NCI-H1092 (cell line): ENCODE measurements at places on chromosomes 6 and 20.
A peak's percentile ranks its signal among the peaks of the same experiment; 100 is the strongest.

DNA sequence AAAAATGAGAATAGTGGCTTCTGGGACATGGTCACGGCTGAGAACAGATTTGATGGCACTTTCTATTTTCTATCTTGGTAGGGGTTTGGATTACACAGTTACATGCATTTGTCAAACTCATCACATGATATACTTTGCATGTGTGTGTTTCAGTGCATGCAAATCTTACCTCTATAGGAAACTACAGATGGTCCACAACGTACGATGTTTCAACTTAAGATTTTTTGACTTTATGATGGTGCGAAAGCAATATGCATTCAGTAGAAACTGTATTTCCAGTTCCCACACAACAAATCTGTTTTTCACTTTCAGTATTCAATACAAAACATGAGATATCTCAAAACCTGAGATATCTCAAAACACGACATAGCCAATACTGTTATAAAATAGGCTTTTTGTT lies 231.8 kb upstream of the SPTLC3 start:
- DNase-seq = no peak

DNA sequence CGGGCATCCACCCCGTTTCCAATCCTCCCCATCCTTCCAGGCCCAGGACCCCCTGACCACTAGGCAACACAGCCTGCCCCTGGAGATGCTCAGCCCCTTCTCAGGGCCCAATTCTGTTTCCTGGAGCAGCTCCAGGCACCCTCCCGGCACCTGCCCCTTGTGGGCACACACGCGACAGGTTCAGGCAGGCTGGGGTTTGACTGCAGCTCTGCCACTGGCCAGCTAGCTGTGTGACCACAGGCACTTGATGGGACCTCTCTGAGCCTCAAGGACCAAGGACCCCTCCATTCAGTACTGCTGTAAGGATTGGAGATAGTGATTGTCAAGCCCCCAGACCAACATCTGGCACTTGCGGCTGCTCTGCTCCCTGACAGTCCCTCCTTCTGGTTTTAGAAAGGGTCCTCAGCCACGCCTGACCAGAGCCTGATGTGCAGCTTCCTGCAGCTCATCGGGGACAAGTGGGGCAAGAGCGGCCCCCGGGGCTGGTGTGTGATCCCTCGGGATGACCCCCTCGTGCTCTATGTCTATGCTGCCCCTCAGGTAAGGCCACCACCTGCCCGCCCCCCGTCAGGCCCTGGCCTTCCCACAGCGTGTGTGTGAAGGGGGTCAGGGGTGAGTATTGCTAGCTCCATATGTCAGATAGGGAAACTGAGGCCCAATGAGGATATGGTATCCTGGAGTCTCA lies 21.7 kb downstream of the FGD2 start:
- DNase-seq = no peak

- DNase-seq = no peak
These were observed 47.3 kb downstream of the ZFAND3 start for GRCh38 chr6:37866590-37867507.

DNA sequence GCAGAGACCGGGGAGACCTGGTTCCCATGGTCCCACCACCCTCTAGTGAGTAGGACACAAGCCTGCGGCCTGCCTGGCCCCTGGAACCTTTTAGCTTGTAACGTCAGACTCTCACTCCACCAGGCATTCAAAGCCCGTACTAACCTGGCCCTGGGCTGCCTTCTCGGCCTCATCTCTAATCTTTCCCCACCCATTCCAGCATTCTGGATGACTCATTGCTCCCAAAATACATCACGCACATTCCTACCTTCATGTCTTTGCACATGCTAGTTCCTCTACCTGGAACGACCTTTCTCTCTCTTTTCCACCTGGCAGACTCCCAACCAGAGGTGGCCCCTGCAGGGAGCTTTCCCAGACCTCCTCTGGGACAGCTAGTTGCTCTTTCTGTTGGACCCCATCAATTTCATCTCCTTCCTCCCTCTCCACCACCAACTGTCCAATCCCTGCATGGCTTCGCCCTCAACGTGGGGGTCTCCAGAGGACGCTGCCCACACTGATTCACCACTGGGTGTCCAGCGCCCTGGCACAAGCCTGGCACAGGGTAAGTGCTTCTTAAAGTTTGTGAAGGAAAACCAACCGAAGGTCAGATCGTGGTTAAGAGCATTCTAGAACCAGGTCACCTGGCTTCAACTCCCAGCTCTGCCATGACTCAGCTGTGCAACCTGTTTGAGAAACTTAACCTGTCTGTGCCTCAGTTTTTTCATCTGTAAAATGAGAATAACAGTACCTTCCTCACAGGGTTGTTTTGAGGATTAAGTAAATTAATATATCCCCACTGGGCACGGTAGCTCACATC lies 35.2 kb downstream of the JPH2 start:
- DNase-seq = no peak

DNA sequence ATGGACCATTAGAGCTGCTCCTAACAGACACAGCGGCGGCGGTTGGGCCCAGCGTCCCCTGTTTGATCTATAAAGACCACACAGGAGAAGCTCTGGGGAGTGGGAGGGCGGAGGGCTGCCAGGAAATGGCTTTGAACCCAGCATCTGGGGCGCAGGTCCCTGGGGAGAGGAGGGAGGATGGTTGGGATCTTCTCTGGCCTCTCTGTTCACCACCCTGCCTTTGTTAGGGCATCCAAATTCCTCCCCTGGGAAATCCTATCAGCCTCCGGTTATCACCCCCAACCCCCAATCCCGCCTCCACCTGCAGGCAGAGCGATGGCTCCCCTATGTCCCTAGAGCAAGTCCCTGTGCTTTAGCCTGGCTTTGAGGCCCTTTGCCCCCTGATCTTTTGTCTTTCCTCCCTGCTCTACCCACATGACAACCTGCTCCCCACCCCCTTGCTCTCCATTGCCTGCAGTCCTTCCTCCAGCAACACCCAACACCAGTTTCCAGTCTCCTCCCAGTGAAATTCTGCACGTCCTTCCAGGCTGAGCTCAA lies 7.1 kb downstream of the XKR7 start:
- DNase-seq = peak; percentile 29

DNA sequence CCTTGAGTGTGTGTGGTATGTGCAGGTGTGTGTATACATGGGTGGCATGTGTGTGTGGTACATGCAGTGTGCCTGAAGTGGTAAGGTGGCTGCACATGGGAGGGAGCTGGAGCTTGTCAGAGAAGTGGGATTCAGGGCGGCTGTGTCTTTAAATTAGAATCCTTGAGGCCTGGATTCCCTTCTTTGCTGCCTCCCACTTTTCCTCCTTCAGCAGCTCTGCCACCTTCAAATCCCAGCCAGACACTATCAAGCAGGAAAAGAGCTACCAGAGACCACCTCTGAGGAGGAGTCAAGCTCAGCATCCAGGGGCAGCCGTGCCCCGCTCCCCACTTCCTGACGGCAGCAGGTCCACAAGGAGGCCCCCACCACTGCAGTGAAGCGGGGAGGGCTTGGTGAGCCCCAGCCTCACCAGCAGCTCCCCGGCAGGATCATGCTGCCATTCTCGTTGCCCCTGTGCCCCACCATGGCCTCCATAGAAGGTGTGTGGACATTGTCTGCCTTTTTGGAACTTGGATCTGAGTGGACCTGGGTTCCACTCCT lies 131.0 kb upstream of the MLN start:
- DNase-seq = no peak

DNA sequence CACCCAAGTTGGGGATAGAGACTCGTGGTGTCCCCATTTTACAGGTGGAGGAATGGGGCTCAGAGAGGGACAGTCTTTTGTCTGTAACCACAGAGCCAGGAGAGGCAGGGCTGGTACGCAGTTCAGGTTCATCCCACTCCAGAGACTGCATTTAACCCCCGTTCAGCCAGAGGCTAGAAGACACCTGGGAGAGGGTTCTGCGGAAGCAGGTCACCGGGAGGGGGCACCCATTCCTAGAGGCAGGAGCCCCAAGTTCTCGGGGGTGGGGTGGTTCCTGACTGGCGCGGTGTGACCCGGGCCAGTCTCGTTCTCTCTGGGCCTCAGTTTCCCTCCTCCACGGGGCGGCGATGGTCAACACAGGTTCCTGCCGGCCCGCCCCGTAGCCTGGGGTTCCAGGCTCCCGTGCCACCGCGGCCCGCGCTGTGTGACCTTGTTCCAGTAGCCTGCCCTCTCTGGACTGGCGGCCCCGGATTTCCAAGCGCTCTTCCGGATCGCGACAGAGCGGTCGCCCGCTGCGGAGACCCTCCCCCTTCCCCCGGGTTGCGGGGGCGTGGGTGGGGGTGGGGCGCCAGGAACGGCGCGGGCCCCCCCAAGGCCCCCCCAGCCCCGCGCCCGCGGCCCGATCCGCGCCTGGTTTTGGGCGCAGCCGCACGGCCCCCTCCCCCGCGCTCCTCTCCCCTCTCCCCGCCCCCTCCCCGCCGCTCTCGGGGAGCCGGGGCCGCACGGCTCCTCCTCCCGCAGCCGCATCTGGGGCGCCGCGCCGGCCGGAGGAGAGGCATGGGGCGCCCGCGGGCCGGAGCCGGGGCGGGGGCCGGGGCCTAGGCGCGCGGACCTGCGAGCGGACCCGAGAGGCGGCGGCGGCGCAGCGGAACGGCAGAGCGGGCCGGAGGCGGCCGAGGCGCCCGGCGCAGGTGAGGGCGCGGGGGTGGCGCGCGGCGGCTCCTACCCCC lies at the start of gene DLGAP4:
TSS of gene DLGAP4 (plus strand) at position 738 of the 950 bp plus-strand sequence. CDS start 125,379 bp downstream, outside the sequence.
- DNase-seq = no peak

GRCh38 chr6:70666706-70667105 lies 977 bp upstream of the SMAP1 start:
- no peak for DNase-seq

DNA sequence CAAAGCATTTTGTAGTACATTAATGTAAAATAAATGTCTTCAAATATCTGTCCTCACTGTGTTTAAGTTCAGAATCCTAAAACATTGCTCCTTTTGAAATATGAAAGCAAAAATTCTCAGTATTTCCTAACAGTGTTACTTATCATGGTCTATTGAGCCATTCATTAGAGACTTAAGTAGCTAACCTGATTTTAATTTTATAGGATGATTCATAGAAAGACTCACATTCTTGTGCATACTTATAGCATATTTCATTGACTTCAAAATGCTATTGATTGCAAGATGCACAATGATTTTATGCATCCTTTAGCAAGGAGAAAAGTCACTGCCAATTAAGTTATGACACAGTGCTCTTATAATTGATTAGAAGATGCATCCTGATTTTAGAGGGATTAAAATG lies 85.7 kb downstream of the HIVEP1 start:
- DNase-seq = no peak

- no peak for DNase-seq
These were observed 41.2 kb upstream of the BHLHE23 start for GRCh38 chr20:63047946-63048345.

- no peak for DNase-seq
These were observed 484.3 kb upstream of the JAG1 start for GRCh38 chr20:11158146-11158545.

- no peak for DNase-seq
These were observed 22.8 kb upstream of the KHDC1 start for GRCh38 chr6:73285674-73286283.

GRCh38 chr6:24836109-24836508 lies 37.4 kb upstream of the ARMH2 start:
- no peak for DNase-seq

- no peak for DNase-seq
These were observed 42.5 kb downstream of the TNFAIP3 start for GRCh38 chr6:137909533-137909932.

DNA sequence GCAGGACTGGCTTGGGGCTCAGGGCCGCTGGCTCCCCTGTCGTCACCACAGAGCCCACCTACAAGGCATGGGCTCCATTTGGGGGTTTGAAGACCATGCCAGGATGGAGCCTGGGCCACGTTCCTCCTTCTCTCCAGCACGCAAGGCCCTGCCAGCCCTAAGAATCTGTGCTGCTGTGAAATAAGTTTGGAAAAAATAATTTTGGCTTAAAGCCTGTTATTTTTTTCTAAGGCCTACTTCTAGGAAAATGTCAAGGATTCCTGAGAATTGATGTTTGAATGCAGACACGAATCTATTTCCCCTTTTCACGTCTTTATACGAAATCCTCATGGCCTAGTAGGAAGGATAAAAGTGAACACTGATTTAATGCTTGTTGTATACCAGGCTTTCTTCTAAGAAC lies 107.5 kb downstream of the LRFN2 start:
- DNase-seq = no peak

DNA sequence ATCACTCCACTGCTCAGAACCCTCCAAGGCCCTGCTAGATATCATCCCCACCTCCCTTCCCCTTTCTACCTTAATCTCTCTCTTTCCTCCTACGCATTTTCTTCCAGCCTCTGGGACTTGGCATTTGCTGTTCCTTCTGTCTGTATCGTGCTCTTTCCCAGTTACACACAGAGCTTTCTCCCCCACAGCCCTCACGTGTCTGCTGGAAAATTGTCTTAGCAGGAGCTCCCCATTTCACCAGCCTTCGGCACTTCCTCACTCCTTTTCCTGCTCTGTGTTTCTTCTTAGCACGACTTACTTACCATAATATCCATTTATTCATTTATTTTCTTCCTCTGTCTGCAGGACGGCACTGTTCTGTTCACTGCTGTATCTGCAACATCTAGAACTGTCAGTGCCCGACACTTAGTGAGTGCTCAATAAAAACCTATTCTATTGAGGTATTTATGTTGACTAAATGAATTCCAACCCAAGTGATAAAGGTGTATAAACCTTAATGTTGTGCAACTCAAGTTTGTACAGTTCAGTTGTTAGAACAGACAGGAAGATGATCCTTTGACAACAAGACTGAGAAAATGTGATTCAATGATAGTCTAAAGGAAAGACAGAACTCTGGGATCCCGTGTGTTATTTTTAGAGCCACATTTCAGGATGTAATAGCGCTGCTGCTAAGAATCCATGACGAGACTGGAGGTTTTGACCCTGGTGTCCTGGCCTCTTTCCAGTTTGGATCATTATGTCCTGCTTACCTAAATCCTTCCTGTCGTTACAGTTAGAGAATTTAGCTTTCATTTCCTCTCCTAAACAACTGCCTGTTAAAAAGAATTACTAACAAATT lies 170.1 kb upstream of the LAMP5 start:
- DNase-seq = no peak

DNA sequence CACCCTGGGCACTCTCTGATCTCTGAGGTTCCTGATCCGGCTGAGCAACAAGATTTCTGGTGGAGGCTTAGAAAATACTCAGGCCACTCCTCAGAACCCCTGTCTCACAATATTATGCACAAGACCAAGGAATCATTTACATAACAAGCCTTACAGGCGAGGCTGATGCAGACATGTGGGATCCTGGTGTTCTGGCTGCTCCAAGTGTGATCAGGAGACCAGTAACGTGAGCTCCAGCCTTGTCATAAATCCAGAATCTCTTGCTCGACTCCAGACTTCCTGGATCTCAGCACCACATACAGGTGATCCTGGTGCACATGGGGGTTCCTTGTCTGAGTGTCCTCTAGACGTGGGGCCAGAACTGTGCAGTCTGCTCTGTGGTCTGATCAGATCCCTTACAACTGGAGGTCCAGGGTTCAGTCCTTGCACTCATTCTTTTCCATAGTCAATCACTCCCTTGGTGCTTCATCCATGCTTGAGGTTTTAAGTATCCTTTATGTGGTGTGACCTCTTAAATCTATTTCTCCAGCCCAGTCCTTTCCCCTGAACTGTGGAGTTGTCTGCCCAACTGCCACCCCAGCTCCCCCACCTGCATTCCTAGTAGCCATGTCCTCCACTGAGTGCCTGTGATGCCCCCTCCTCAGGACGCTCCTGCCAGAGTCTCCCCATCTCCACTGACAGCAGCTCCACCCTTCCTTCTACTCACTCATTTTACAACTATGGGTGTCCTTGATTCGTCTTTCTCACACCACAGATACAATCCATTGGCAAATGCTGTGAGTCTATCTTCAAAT lies 5.1 kb downstream of the HLA-C start:
- no peak for DNase-seq
